HS-27A (cell line): ENCODE measurements at places on chromosomes 5 and 9.

DNA sequence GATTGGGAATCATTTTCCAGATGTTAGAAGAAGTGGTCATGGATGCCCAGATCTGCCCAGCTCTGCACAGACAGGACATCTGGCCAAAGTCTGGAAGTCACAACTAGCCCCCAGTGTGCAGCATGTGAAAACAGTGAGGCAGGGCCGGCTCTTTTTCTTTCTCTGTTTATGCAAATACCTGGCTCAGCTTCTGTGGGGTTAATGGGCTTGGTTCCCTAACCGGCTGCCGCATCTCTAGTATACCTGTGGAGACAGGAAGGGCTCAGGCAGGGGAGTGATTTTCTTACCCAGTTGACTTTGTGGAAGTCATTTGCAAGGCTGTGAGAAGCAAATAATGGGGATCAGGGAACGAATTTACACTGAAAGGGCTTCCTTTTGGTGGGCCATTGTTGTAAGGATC, 254.8 kb upstream of the PANK3 start:
- no peak for DNase-seq

DNA sequence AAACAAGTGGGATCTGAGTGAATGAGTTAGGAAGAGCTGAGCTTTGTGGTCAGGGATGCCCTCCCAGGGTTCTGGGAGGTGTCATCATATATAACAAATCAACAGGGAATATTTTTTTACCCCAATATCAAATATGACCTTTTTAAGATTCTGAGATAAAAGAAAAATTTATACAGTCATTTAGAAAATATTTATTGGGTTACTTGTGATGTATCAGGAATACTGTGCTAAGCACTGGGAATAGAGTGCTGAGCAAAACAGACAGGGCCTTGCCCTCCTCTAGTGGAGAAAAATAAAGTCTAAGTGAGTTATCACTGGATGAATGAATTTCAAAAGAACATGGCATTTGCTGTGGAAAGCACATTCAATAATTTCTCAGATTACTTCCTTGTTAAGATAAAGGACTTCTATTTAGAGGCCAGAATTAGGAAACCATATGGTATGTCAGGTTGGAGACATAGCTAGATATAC, 102.9 kb downstream of the BOD1 start:
- peak; percentile 50 for DNase-seq

GRCh38 chr5:139849942-139850341, 54.3 kb downstream of the PSD2 start:
- DNase-seq, result no peak

DNA sequence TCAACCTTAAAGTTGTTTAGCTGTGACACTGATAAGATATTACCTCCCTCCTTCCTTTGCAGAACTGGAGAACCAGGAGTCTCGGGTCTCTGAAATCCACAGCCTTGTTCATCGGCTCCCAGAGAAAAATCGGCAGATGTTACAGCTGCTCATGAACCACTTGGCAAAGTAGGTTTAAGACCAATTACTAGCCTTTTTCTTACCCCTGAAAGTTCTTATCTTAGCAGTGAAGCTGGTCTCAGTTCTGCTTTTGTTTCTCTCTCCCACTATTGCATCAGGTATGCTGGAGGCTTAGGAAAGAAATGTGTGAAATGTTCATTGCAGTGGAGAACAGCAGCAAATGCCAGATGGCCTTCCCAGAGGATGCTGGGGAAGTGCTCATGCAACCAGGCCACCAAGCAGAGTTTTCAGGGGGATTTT, 287.4 kb downstream of the ARHGAP26 start:
- DNase-seq, result no peak

DNA sequence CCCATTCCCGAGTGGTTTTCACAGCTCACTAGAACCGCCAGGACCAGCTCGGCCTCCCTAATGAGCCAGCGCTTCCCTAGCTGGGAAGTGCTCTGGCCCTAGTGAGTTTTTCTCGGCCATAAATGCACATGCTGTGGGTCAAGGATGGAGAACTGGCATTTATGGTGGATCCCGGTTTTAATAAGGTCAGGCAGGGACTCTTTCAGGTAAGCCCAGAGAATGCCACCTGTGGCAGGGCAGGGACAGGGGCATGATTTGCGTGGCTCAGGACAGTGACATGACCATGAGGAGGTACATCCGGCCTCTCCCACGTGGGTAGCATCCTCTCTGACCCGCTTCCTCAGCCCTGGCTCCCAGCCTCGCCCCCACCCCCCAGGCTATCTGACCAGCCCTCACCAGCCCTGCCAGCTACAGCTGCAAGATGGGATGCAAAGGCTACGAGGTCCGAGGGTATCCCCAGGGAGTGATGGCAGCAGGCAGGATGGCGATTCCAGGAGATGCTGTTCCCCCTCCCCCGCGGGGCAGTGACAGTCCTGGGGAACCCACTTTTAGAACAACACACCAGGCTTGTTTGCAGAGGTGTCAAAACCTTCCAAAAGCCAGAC, 60.3 kb upstream of the ADAMTS2 start:
- DNase-seq, result no peak

GRCh38 chr9:33472881-33473615, 676 bp downstream of the NOL6 start:
- no peak for DNase-seq

- peak; percentile 35 for DNase-seq
These were observed 996.4 kb upstream of the WWC1 start for GRCh38 chr5:167294882-167295680.

DNA sequence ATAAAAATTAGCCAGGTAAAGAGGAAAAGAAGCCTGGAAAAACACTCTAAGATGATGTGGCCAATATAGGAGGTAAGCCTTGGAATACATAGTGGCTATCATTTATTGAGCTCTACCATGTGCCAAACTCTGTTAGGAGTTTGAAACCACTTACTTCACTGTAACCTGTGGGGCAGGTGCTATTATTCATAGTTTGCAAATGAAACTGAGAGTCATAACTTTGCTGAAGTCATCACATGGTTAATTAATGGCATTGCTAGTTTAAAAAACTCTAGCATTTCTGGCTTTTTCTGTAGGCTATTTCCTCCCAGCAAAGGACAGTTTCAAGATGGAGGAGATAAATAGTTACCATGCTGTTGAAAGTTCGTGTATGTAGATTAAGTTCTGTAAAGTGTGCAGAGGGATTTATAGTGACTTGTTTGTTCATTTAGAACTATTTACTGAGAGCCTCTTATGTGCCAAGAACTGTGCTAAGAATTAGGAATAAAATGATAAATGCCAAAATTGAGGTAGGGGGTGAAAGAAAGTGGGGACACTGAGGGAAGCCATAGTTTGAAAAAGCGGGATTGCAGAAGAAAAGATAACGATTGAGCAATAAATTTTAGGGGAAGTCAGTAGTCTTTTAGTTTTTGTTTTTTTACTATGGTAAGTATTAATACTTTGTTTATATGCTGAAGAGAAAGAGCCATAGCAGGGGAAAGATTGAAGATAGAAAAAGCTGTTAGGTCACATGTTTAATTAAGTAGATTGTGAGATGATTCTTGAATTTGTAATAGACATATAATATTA, 57.2 kb downstream of the WDR70 start:
- no peak for DNase-seq

DNA sequence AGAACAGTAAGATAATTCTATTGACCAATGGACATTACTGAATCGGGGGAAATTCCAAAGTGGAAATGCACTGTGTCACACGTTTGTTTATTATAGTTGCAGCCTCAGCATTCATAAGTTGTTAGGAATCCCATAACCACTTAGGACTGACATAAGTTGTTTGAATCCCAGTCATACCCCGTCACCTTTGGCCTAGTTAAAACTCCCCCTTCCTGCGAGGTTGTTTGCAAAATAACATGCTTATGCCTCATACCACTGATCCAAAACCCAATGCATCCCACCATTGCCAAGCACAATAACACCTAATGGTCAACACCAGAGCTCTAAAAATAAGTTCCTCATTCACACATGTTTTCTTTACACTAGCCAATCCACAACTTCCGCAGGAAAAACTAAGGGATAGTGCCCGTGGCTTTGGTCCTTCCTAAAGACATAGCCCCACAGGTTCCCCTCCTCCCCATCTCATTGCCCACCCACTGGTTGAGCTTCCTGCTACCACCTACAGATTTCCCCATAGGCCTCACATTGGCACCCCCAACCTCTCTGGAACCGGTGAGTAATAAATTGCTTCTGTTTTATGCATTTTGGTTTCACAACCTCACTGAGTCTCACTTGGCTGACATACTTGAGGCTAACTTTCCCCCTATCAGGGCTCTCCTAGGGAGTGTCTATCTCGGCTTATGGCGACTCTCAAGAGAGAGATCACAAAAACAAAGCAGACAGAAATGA, 42.3 kb upstream of the MUSK start:
- no peak for DNase-seq

DNA sequence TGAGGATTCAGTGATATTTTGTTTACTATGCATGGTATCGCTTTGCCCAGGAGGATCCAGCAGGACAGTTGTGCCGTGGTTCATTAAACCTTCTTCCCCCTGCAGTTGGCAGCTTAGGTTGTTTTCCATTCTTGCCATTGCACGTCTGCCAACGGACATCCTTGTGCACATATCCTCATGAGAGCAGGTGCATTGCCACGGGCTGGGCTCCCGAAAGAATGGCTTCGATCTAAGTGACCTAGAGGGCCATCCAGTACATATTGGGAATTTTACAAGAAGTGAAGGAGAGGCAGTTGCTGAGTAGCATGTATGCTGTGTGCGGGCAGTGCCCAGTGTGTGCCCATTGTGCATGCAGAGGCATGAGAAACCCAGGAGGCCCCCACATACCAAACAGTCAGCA, 22.1 kb downstream of the HRH2 start:
- no peak for DNase-seq

DNA sequence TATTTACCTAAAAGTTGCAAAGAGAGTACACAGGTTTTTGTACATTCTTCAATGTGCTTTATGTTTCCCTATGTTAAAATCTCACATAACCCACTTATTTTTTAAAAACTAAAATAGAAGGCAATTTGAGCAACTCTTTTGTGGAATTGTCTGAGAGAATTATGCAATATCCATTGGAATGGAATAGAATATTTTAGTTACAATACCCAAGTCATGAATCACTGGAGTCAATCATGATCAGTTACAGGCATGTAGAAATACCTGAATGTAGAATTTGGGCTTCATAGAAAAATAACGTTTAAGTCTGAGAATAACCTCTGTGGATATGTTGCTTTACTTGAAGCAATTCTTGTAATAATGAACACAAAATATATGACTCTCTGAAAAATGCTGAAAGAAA, 143.3 kb downstream of the FGF10 start:
- DNase-seq, result peak; percentile 15

DNA sequence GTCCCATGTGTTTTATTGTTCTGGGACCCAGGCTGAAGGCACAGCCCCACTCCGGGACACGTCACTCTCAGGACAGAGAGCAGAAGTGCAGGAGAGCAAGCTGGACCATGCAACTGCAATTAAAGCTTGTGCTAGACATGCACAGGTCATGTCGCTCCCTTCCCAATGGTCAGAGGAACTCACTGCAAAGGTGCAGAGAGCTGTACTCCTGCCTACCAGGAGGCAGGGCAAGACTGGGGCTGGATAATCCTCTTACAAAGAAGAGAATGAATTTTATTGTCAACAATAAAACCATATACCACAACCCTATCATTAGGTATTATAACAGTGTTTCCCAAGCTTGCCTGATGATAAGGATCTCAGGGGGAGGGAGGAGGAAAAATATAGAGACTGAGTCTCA, 74.0 kb upstream of the NEK6 start:
- DNase-seq, result no peak

GRCh38 chr5:4737868-4738267, 402.3 kb upstream of the ADAMTS16 start:
- no peak for DNase-seq

- no peak for DNase-seq
These were observed at the start of gene IL3 for GRCh38 chr5:132060501-132061161. Gene IL3 (plus strand): TSS chr5:132060655. CDS start chr5:132060707, 52 bp downstream.

DNA sequence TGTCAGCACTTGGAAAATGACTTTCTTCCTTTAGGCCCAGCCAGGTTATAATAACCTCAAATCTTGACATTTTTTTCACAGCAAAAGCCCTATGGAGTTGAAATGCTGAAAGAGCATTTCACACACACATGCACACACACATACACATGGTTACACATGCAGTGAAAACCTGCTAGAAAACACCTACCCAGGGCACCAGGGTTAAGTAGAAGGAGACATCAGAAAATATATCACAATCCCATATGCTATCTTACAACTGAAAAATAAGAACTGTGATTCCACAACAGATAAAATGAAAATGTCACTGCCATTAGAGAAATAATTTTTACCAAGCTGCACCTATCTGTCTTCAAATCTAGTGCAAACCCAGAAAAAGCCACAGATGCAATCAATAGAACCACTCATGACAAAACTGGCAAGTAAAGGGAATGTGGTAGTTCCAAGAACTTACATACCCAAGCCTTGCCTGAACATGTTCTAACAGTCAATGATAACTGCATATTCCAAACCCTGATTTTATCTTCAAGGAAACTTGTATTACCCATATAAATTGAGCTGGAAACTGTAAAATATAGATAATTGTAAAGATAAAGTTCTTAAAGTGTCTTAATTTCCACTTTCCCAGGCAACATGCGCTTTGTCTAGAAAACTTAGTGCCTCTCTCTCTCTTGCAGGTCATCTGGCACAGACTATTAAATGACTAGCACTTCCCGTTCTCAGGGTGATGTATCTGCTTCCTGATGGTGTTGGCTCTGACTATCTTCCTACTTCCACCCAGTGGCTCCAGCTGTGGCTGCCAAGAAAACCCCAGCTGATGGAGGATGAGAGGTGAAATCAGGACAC, 250.2 kb upstream of the PTGER4 start:
- DNase-seq, result no peak

DNA sequence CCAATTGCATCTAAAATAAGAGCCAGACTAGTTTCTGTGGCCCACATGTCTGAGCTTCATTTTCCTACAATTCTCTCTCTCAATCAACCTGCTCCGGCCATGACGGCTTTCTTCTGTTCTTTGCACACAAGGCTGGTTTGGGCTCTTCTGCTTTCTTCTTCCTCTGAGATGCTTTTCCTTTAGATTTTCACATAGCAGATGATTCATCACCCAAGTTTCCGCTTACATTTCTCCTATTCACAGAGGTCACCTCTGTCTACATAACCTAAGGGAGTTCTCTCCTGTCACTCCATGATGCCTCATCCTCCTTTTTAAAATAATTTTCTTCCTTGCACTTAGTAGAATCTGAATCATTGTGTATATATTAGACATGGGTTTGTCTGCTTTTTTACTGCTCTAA, 334.6 kb upstream of the TUSC1 start:
- no peak for DNase-seq

- DNase-seq, result no peak
These were observed 23.2 kb downstream of the ELOVL7 start for GRCh38 chr5:60820593-60821487.

DNA sequence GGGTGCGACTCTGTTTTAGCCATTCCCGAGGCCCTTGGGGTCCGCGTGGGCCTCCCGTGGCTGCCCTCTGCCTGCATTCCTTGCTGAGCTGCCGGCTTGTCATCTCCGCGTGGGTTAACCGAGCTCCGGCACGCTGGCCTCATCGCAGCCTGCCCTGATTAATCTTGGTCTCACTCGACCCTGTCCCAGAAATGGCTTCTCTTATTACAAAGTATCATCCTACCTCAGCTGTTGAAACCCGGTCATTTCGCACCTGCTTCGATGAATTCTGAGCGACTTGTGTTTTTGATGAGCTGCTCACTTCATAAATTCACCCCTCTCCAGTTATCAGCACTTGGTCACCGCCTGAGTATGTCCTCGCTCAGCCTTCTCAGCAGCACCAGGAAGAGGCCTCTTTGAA, 123.5 kb upstream of the EGFLAM start:
- DNase-seq, result no peak
